ENCODE measurements at places on chromosomes 7 and 10. TPM values are rescaled to one million over a fixed set of nuclear protein-coding genes. Genes with fewer than 3 reads are reported as not detected.

GRCh38 chr7:98128346-98128745 is 21.7 kb downstream of the LMTK2 start:
- no peak for DNase-seq

SKIDA1 gene
- 0.16 TPM for total RNA-seq

GRCh38 chr10:89236226-89236797 is 15.3 kb downstream of the LIPA start:
- no peak for DNase-seq

NPFFR1 gene
- not detected for total RNA-seq

- DNase-seq = peak; percentile 95
Observed at GRCh38 chr7:7861211-7861633, 107.4 kb upstream of the GLCCI1 start.

PROSER2 gene
- 56.3 TPM for total RNA-seq

DNA sequence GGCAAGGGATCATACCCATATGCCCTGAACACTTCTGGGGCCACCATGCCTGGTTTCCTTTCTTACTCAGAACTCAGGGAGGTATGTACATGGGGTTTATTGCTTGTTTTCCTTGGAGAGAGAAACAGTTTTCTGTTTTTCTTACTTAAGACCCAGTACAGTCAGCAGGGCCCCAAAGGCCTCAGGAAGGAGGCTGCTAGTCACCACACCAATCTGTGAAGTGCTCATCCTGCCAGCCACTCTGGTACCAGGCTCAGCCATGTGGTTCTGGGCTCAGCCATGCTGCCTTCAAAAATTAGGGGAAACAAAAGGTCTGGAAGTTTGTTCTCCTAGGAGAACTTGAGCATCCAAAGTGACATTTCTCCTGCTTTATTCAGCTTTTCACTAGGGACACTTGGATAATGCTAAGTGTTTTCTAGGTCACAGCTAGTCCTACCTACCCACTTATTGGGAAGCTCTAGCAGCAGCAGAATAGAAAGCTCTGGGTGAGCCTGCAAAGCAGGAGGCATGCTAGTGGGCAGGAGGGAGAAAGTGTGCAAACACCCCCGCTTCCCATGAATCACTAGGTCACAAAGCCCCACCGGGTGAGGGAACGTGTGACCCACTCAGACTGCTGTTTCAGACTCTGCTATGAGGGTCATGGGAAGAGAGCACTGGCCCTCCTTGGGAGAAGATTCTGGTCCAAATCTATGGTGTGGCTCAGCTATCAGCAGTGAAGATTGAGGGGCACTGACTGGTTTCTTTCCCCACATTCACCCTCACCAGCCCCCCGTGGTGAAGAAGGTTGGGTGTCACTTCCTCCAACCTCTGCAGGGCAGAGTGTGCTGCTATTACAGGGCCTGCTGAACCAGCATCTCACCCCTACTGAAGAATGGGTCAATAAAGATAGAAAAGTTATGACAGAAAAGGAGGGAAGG is 23.9 kb downstream of the NUDCD3 start:
- no peak for DNase-seq

DNA sequence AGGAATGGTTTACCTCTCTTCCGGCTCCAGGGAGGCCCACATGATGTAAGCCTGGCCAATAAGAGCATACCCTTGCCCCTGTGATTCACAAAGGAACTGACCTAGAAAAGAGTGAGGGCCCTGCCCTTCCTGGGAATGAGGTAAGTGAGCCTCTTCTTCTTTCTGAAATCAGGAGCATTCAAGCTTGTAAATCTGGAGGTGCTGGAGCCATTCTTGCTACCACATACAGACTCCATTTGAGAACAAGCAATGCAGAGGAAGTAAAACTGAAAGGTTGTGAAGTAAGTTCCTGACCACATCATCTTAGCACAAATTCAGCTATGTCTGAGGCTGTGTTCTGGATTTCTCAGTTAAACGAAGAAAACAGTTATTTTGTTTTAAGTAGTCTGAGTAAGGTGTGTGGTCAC is 132.2 kb downstream of the CD36 start:
- no peak for DNase-seq

DNA sequence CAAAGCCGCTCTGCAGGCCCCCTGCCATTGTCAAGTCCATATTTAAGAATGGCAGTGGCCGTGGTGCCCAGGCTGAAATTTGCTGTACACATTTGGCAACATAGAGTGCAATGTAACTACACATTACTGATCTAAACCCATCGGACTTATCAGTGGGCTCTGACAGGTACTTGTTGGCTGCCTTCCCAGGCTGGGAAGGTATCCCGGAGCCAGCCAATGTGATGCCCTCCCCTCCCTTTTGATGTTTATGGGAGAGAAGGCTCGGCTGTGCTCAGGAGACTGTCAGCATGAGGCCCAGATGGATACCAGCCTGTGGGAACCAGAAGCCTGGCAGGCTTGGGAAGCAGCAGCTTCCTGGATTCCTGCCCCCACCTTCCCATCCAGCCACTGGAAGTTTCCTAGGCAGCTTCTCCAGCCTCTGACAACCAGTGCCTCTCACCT is 146.1 kb upstream of the TCF7L2 start:
- DNase-seq = no peak

GRCh38 chr7:42745357-42746059 is 166.4 kb downstream of the C7orf25 start:
- DNase-seq = no peak

UPK3B gene
- total RNA-seq = 0.67 TPM

ALOX5 gene
- total RNA-seq = not detected

DNA sequence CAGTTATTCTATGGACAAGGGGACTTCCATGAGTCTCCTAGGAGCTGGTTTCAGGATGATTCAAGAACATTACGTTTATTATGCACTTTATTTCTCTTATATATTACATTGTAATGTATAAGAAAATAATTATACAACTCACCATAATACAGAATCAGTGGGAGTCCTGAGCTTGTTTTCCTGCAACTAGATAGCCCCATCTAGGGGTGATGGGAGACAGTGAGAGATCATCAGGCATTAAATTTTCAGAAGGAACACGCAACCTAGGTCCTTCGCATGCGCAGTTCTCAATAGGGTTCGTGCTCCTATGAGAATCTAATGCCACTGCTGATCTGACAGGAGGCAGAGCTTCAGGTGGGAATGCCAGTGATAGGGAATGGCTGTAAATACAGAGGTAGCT is 137.9 kb downstream of the ANKRD30A start:
- DNase-seq = no peak

- no peak for DNase-seq
Observed at GRCh38 chr10:128727114-128727513, 600.9 kb upstream of the MKI67 start.

GRCh38 chr10:4057725-4058513 is 272.9 kb upstream of the KLF6 start:
- DNase-seq = no peak

- DNase-seq = no peak
Observed at GRCh38 chr10:121698902-121699301, 100.7 kb upstream of the FGFR2 start.

TRIM50 gene
- under 0.01 TPM for total RNA-seq

GRCh38 chr7:51633006-51633405 is 316.4 kb upstream of the COBL start:
- no peak for DNase-seq

SUGCT gene
- 12.3 TPM for total RNA-seq

DNA sequence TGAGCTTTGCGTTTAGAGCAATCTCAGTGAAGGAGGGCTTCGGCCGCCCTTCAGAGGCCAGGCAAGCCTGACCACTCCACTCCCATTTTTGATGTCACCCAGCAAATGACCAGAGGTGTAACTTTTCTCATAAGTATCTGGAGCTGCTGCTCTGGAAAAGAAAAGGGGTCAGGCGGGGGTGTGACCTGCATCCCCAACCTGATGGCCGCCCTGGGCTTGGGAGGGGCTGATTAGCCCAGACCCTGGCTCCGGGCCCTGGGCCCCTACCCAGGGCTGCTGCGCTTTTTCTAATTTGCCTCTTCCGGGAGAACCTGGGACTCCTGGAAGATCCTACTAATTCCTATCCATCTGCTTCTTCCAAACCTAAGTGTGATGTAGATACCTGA is 9.6 kb upstream of the EBF3 start:
- DNase-seq = no peak

AKR1D1 gene
- total RNA-seq = not detected

GRCh38 chr10:67665491-67665890 is 30.5 kb downstream of the CTNNA3 start:
- DNase-seq = no peak

CCDC71L gene
- total RNA-seq = 37.8 TPM

COL26A1 gene
- not detected for total RNA-seq

FXYD4 gene
- total RNA-seq = not detected

DNA sequence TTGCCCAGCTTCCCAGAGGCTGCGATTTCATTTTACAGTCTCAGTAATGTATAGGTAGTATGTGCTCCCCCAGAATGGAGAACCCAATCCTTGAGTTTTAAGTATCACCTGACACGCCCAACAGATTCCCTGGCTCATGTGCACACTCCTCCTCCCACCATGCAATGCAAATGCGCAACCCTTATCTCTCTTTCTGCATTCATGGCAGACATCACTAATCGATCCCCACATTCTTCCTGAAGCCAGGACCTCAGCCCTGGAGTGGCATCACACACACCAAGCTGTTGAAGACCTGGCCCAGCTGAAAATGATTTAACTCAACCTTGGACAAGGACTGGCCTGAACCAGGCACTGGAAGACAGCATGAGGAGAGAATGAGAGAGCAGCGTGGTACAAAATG is 68.4 kb downstream of the ZRANB1 start:
- no peak for DNase-seq

UBTD1 gene
- 17.4 TPM for total RNA-seq

HPSE2 gene
- not detected for total RNA-seq

BAMBI gene
- 7.0 TPM for total RNA-seq

COL1A2 gene
- 13.7 TPM for total RNA-seq

INTS15 gene
- total RNA-seq = 21.1 TPM

All from mammary epithelial cell (primary cell).